Activated CD4-positive, alpha-beta T cell treated with anti-CD3 and anti-CD28 coated beads, Interleukin-2, amount 50 U/mL, for 16 hours (primary cell): ENCODE measurements at places on chromosomes 3 and 15.

DNA sequence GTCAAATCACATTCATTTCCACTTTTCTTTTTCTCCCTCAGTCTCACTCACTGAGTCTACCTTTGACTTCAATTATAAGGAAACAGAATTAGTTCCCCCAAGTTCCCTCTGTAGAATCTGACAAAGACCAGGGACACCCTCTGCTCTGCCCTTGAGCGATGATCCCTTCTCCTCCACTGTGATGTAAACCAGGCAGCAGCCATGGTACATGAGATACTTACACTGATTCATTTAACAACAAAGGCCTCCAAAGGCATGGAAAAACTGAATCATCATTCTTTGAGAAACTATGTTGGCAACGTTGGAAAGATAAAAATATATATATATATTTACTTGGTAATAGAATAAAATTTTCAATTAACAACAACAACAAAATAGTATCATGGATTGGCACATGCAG lies 84.1 kb downstream of the P3H2 start:
- no peak for DNase-seq

- peak; percentile 67 for DNase-seq
These were observed 55.5 kb downstream of the FNDC3B start for GRCh38 chr3:172094621-172095557.

GRCh38 chr3:163632722-163633121 lies 1445.6 kb downstream of the SI start:
- no peak for DNase-seq

DNA sequence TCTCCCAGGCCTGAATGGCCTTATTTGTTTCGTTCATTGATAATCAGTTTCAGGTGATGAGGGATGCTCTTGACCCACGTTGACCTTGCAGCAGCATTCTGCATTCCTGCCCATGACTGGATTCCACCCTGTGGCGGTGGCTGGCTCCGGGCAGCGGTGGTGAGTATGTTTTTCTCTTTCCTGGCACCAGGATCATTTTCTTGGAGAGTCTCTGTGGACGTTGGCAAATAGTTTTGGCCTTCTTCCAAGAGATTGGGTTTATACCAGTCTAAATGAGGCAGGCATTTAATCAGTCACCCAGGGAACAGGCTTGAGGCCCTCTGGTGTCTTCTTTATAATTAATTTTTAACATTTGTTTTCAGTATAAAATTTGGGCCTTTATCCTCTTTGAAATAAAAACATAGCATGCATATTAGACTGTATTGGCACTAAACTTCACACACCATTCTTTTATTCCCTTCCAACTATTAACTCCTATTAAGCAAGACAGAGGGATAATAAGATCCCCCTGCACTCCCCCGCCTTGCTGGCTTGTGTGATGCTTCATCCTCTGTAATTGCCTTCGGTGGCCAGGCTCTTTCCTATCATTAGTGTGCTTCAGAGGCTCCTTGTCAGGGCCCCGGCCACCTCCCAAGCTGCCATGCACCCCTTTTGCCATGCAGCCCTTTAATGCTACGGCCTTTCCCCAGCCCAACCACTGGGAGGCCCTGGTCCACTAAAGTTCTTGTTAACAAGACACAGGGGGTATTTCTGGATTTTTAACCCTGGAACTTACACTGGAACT lies 176.2 kb upstream of the TOPAZ1 start:
- no peak for DNase-seq

GRCh38 chr3:110813541-110813940 lies 258.1 kb upstream of the NECTIN3 start:
- DNase-seq = no peak

- DNase-seq = no peak
These were observed 3.4 kb upstream of the TPM1 start for GRCh38 chr15:63038926-63039673.

- no peak for DNase-seq
These were observed 130.1 kb downstream of the EDEM1 start for GRCh38 chr3:5317557-5317956.

GRCh38 chr3:138199851-138200250 lies 12.8 kb downstream of the ARMC8 start:
- no peak for DNase-seq

- no peak for DNase-seq
These were observed 328.3 kb downstream of the RYR3 start for GRCh38 chr15:33639051-33639450.

GRCh38 chr3:34107669-34108068 lies 309.2 kb downstream of the PDCD6IP start:
- no peak for DNase-seq

- DNase-seq = no peak
These were observed 415.3 kb downstream of the CNTN4 start for GRCh38 chr3:2513986-2514385.

GRCh38 chr15:88066636-88067330 lies 189.8 kb downstream of the NTRK3 start:
- DNase-seq = no peak

DNA sequence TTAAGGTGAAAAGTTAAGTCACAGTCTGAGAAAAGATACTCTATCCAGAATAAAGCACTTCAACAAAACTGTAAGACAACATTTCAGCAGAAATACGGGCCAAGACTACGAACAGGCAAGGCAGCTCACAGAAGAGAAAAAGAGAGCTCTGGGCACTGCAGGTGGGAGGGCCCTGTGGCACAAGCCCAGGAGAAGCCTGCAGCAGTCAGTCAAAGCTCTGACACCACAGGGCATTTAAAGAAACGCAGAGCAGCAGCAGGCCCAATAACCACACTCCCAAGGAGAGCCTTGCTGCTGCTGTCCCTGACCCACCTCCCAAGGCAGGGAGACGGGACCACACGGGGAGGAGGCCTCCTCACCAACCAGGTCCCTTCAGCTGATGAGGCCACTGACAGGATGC lies 19.2 kb downstream of the CHSY1 start:
- no peak for DNase-seq

DNA sequence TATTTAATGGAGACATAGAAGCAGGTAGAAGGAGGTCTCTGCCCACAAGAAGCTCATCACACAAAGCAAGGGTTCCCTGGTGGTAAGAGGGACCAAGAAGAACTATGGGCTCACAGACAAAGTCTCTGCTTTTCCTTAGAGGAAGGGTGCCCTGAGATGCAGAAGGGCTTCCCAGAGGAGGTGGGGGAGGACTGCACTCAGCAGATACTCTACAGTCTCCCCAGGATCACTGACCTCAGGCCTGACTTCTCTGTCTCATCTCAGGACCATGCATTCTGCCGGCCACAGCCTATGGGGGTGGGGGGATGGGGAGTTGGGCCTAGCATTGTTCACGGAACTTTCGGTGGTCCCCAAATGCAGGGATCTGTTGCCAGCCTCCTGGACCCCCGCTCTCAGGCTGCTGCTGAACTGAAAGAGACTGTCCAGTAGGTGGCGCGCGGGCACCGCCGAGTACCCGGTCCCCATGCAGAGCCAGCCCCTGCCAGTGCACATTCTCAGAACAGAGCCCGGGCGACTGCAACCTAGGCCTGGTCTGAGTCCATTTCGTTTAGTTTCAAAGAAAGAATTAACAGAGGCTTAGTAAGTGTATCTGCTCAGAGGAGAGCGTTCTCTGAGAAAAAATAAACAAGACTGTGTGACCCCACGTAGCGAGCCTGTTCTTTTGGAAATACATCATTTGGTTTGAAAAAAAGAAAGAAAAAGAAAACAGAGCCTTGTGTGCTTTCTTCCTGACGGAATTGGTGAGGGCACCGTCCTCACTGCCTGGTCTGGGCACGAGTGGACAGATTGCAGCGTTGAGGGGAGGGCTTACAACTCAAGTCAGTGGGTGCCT lies 74.1 kb downstream of the LRTM1 start:
- peak; percentile 57 for DNase-seq

DNA sequence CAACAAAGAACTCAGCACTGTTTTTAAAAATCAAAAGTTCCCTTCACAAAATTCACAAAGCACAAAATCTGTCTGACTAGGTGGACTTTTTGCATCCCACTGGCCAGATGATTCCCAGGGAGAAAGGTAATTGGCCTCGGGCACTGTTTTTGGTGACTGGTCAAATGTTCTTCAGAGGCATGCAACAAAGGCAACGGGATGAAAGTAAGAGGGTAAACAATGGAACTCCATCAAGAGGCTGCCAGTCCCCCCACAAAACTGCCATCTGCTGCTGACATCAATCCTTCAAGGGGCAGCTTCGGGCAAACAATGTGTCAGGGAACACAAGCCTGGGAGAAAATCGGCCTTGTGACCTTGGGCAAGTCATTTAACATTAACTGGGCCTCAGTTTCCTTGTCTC lies 3.3 kb downstream of the SRGAP3 start:
- no peak for DNase-seq

DNA sequence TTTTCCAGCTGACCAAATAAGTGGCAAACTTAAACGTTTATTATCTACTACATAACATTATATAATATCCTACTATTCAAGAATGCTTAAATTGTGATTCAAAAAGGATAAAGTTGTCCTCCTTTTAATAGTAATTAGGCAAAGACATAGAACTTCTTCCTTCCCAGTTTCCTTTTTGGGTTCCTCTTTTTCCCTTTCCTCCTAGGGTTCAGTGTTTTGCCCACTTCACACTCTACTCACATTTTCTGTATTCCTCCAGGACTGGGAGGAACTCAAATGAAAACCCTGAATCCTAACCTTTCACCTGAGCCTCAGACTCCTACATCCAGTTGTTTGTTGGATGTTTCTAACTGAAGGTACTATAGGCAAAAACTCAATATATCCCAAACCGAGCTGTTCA lies 132.5 kb downstream of the PEAK1 start:
- no peak for DNase-seq

DNA sequence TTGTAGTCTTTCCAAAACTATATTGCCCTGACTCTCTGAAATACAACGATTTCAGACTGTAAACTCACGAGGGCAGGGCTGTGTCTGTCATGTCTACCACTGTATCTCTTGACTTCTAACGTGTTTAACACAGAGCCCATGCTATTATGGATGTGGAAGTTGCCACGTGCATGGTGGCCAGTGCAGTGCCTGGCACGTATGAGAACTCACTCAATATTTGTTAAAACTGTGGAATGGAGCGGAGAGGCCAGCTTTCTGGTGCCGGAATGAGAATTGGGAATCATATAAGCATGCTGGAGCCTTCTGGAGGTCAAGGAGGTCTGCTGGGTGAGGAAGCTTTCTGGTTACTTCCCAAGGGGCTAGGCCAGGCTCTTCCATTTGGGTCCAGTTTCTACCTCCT lies 220.6 kb upstream of the LYSMD4 start:
- no peak for DNase-seq

- peak; percentile 10 for DNase-seq
These were observed 9.9 kb downstream of the KY start for GRCh38 chr3:134640872-134641470.

DNA sequence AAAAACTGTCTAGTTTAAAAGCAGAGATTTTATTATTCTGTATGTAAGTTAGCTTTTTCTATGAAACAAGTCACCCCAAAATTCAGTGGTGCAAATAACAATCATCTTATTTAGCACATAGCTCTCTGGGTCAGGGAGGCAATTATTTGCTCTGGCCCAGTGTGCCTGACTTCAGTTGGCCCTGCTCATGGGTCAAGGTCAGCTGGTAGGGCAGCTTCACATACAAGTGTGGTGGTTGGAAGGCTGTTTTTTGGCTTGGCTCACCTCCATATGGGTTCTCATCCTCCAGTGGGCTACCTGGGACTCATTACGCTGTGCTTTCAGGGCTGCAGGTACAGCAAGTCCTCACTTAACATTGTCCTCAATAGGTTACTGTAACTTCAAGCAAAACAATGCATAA lies 228.6 kb downstream of the NR2F2 start:
- no peak for DNase-seq

DNA sequence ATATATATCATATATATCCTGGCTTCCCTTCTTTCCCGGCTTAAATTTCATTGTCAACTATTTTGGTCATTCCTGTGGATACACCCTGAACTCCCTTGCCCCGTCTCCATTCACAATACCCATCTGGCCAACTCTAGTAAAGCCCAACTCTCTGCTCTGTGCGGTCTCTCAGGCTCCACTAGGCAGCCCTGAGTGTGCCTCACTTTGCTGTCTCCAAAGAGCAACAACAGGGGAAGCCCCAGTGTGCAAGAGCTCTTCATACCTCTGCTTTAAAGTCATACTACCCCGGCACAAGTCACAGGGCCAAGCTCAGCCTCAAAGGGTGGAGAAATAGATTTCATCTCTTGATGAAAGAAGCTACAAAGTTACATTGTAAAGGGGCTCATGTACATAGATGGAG lies 18.9 kb upstream of the FEM1B start:
- no peak for DNase-seq

DNA sequence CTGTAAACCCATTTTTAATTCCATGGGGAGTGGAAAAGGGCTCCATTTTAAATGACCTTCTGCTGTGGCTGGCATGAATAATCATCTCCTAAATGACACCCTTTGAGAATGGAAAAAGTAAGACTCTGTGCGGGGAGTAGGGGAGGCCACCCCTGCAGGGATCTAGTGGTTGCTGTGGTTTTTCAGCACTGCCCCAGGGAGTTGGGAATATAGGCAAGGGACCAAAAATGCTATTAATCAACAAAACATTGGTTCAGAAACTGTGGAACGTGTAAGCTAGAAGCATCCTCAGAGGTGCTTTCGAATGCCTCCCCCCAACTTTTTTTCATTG lies 30.1 kb upstream of the ADAMTS7 start:
- DNase-seq = no peak

- DNase-seq = no peak
These were observed 362.3 kb downstream of the WDR72 start for GRCh38 chr15:53397041-53397616.

DNA sequence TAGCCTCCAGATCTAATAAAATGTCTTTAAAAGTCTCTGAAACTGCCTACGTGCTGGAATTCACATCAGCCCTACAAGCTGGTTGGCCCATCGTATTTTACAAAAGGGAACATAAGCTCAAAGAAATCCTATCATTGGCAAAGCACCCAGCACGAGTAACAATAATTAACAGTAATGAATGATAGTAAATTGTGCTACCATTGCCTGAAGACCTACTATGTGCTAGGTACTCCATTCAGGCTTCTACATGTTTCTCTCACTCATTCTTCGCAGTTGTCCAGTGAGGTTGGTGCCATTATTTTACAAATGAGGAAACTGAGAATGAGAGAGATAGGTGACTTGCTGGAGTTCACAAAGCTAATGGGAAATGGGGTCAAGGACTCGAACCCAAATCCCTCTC lies 7.1 kb upstream of the EPHB3 start:
- no peak for DNase-seq

DNA sequence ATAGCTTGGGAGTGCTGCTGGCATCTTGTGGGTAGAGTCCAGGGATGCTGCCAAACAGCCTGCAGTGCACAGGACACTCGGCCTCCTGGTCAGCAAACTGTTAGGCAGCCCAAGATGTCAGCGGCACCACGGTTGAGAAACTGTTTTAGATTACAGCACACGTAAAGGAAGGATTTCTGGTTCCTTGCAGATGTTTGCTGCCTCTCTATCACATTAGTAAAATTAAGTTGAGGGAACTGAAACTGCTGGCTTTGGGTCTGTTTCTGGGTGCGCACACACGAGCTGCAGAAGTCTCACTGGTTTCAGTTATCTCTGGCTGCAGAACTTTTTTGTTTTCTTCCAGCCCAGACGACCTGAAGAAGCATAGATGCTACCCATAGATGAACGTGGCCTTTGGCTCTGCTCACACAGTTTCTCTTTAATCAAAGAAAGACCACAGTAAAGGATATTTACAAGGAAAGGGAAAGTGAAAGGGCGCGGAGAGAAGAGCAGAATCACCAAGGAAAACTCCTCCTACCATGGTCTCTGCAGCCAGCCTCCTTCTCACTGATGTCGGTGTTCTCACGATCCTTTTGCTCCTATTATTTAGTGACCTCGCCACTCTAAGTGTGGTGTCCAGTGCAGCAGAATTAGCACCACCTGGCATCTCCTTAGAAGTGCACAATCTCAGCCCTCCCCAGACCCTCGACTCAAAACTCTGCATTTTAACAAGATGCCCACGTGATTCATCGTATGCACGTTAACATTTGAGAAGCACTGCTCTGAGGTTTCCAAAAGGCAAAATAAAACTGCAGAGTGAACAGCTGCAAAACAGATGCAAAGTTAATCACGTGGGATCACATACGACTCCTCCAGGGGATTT lies 50.6 kb upstream of the AKAP13 start:
- peak; percentile 70 for DNase-seq
